GM23248 (cell line): ENCODE measurements at places on chromosomes 7 and 10. TPM values are rescaled to one million over a fixed set of nuclear protein-coding genes. Genes with fewer than 3 reads are reported as not detected.

ZYX gene
- total RNA-seq: 140 and 148 TPM in 2 replicates

ASZ1 gene
- not detected in 2 replicates for total RNA-seq

GRCh38 chr10:80356563-80356988 is at the start of the genes DYDC1 and DYDC2:
DYDC1 (minus strand) TSS chr10:80356755; CDS start chr10:80352601, 4,154 bp downstream.
DYDC2 (plus strand) TSS chr10:80356781; CDS start chr10:80362444, 5,663 bp downstream.
- DNase-seq: peak; percentile 30

- DNase-seq: no peak
Observed at GRCh38 chr7:50214771-50215170, 89.7 kb upstream of the IKZF1 start.

- DNase-seq: peak; percentile 65
Observed at GRCh38 chr10:119608316-119609155, 11.8 kb upstream of the TIAL1 start.
